ENCODE measurements at places on chromosomes 13 and 19. TPM values are rescaled to one million over a fixed set of nuclear protein-coding genes. Genes with fewer than 3 reads are reported as not detected.

Gene SIAH3
- total RNA-seq: 1.2 TPM

- H3K27me3 ChIP-seq: no peaks in the 10 kb centered on the region
- DNase-seq: no peak
- H3K4me3 ChIP-seq: no peak overlapping the region
- peaks cover 6% of the 10 kb centered on the region for H3K4me1 ChIP-seq
- H3K36me3 ChIP-seq: no peaks in the 10 kb centered on the region
These were observed 27.8 kb downstream of the ARID3A start for GRCh38 chr19:953445-954271.

- no peak overlapping the region for H3K27ac ChIP-seq
- no peaks in the 10 kb centered on the region for H3K36me3 ChIP-seq
These were observed 226.3 kb downstream of the FGF9 start for GRCh38 chr13:21897161-21897560.

Gene NLRP11
- 0.34 TPM for total RNA-seq

Gene RFPL4A
- total RNA-seq: not detected

DNA sequence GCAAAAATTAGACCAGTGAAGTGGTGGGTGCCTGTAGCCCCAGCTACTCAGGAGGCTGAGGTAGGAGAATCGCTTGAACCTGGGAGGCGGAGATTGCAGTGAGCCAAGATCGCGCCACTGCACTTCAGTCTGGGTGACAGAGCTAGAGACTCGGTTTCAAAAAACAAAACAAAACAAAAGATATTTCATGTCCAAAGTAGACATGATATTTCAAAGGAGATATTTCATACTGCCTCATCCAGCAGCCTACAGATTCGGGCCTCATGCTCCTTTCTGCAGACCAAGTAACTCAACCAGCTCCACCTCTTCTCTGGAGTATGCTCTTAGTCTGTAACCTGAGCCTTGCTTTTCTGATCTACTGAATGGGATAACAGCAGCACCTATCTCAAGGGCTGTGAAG is 15.0 kb downstream of the ZC3H4 start:
- H3K4me3 ChIP-seq: no peak overlapping the region
- peaks cover 38% of the 10 kb centered on the region for H3K4me1 ChIP-seq
- H3K36me3 ChIP-seq: no peaks in the 10 kb centered on the region
- DNase-seq: no peak
- no peaks in the 10 kb centered on the region for H3K27me3 ChIP-seq
- H3K27ac ChIP-seq: peak overlapping the region; percentile 28

GRCh38 chr13:94129490-94129894 is 350.0 kb downstream of the DCT start:
- H3K4me3 ChIP-seq: no peak overlapping the region
- DNase-seq: no peak
- no peaks in the 10 kb centered on the region for H3K36me3 ChIP-seq

Gene VAV1
- total RNA-seq: not detected

DNA sequence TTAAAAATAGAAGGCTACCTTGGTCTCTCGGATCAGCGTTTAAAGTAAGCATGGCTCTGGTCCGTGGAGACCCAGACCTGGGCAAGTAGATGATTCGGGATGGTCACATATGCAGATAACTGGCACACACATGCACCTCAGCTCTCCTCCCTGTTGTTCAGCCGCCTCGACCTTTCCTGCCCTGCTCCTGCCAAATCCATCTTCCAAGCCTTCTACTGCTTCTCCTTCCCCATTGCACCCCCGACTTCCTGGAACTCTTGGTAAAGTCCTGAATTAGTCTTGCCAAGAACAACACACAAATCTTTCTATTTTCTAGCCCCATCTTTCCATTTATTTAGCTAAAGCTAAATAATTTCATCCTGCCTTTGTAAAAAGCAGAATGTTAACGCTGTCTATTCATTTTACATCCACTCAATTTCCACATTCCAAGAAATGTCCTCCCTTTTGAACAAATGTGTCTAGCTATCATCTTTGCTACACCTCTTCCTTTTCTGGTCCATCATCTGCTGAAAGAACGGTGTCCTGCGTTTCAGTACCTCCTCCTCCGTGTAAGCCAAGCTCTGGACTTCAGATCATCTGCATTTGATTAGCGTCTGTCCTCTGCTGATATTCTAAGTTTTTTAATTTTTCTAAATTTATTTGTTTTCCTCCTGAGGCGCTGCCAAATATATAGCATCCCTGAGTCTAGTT is 92.5 kb downstream of the ZIC5 start:
- peaks cover 2% of the 10 kb centered on the region for H3K27me3 ChIP-seq
- H3K36me3 ChIP-seq: no peaks in the 10 kb centered on the region
- H3K4me3 ChIP-seq: no peak overlapping the region
- no peaks in the 10 kb centered on the region for H3K4me1 ChIP-seq

GRCh38 chr19:17576758-17577456 is 21.5 kb downstream of the COLGALT1 start:
- no peak overlapping the region for H3K4me3 ChIP-seq
- H3K4me1 ChIP-seq: peaks cover 6% of the 10 kb centered on the region
- no peaks in the 10 kb centered on the region for H3K36me3 ChIP-seq
- peak; percentile 72 for DNase-seq
- peaks cover 5% of the 10 kb centered on the region for H3K27me3 ChIP-seq

GRCh38 chr13:100300708-100301107 is 211.8 kb downstream of the PCCA start:
- peak; percentile 26 for DNase-seq
- H3K27me3 ChIP-seq: peaks cover 4% of the 10 kb centered on the region
- H3K36me3 ChIP-seq: no peaks in the 10 kb centered on the region
- H3K4me1 ChIP-seq: peaks cover 52% of the 10 kb centered on the region
- peak overlapping the region; percentile 75 for H3K27ac ChIP-seq

- no peak overlapping the region for H3K4me3 ChIP-seq
- DNase-seq: no peak
- H3K27me3 ChIP-seq: no peaks in the 10 kb centered on the region
- H3K27ac ChIP-seq: no peak overlapping the region
- H3K36me3 ChIP-seq: peaks cover 22% of the 10 kb centered on the region
These were observed 11.9 kb downstream of the TMEM255B start for GRCh38 chr13:113770937-113771336.

Gene EID2B
- 7.6 TPM for total RNA-seq

Gene C5AR1
- 1.4 TPM for total RNA-seq

GRCh38 chr19:34182125-34182524 is 9.8 kb downstream of the LSM14A start:
- DNase-seq: no peak
- H3K36me3 ChIP-seq: no peaks in the 10 kb centered on the region
- no peaks in the 10 kb centered on the region for H3K27me3 ChIP-seq
- H3K4me1 ChIP-seq: peaks cover 27% of the 10 kb centered on the region

DNA sequence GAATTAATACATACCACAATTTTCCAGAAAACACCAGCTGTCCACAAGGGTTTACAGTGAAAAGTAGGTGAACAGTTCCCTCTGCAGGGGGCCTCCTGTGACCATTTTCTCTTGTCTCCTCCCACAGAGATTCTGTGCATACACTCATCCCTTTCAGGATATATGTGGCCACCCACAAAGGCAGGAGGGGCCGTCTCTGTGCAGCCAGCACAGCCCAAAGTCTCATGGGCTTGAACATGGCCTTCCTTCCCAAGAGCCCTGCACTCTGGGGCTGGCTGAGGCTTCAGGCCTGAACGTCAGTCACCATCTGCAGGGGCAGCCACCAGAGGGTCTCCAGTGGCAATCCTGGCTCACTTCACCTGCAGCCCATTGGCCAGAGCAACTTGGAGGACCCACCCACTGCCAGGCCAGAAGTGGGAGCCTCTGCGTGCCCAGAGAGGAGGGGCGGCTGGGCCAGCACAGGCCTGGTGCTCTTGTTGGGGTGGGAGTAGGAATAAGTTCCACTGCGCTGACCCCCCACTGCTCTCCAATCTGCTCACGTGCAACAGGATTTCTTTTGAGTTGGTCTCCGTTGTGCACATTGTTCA is 25.1 kb downstream of the TMEM161A start:
- H3K27ac ChIP-seq: peak overlapping the region; percentile 15
- peaks cover 11% of the 10 kb centered on the region for H3K27me3 ChIP-seq
- DNase-seq: peak; percentile 56
- H3K4me1 ChIP-seq: peaks cover 11% of the 10 kb centered on the region
- H3K36me3 ChIP-seq: no peaks in the 10 kb centered on the region
- peak overlapping the region; percentile 30 for H3K4me3 ChIP-seq

DNA sequence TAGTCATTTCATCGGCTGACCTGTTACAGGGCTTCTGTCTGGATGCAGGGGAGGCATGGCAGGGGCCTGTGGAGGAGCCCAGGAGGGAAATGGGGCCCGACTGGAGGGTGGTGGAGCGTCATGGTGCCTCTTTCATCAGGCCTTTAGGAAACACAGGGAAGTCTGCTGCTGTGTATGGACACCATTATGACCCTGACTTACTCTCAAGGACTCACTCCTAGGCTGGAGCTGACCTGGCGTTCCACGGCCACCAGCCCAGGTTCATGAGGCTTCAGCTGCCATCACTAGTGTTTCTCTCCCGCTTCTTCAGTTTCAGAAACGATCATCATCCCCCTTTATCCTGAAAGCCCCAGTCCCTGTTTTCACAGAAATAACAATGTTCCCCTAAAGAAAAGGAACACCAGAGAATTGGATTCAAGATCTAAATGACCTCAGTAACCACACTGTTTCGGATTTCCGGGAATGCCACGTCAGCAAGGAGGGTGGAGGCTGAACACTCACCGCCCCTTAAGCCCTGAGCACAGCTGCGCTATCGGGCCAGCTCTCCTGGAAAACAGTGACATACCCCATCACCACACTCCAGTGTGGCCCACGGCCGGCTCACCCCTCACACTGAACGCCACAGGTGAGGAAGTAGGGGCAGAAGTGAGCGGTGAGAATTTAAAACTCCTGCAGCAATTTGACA is 67.6 kb downstream of the SOX1 start:
- H3K36me3 ChIP-seq: no peaks in the 10 kb centered on the region
- H3K27me3 ChIP-seq: peaks cover 2% of the 10 kb centered on the region
- H3K4me3 ChIP-seq: no peak overlapping the region
- H3K4me1 ChIP-seq: no peaks in the 10 kb centered on the region
- H3K27ac ChIP-seq: no peak overlapping the region

DNA sequence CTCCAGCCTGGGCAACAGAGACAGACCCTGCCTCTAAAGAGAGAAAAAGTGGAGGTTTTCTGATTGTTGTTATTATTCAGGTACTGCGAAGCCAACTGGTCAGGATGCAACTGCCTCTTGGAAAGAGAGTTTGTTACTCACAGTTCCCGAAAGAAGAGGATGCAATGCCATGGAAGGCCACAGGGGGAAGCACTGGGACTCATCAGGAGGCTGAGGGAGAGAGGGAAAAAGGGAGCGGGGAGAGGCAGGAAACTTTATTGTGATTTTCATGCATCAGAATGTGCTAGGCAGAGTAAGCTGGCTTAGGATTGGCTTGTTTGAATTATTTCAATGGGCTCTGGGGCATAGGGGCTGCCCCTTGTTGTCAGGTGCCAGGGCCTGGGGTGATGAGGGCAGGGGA is 27.6 kb downstream of the MYO9B start:
- no peak overlapping the region for H3K4me3 ChIP-seq
- H3K27ac ChIP-seq: no peak overlapping the region
- H3K27me3 ChIP-seq: peaks cover 4% of the 10 kb centered on the region
- H3K36me3 ChIP-seq: peaks cover 10% of the 10 kb centered on the region
- peaks cover 2% of the 10 kb centered on the region for H3K4me1 ChIP-seq

DNA sequence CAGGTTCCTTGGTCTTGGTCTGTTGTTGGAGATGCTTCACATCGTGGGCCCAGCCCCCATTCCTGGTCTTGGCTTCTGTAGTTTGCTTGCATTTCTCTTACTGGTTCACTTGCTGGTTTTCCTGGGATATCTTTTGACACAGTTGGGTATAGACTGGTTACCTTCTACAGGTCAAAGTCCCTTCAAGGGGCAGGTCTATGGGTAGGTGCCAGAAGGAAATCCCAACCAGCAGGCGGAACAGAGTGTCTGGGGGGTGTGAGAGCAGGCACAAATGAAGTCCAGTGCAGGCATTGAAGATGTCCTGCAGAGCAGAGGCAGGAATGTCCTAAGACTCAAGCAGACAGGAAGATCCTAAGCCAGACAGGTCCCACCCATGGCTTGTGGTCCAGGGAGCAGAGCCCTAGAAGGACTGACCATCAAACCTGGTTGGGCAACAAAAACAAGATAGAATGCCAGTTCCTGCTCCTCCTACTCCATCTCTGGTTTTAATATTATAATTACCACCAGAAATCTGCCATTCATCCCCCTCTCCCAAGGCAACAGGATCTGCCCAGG is 17.7 kb upstream of the WASF3 start:
- H3K36me3 ChIP-seq: no peaks in the 10 kb centered on the region
- peaks cover 8% of the 10 kb centered on the region for H3K27me3 ChIP-seq
- H3K4me1 ChIP-seq: peaks cover 7% of the 10 kb centered on the region
- no peak overlapping the region for H3K4me3 ChIP-seq

GRCh38 chr19:30367006-30367405 is 5.2 kb upstream of the ZNF536 start:
- no peak overlapping the region for H3K4me3 ChIP-seq
- no peak overlapping the region for H3K27ac ChIP-seq
- H3K4me1 ChIP-seq: peaks cover 16% of the 10 kb centered on the region
- H3K27me3 ChIP-seq: peaks cover 4% of the 10 kb centered on the region
- DNase-seq: no peak
- no peaks in the 10 kb centered on the region for H3K36me3 ChIP-seq

DNA sequence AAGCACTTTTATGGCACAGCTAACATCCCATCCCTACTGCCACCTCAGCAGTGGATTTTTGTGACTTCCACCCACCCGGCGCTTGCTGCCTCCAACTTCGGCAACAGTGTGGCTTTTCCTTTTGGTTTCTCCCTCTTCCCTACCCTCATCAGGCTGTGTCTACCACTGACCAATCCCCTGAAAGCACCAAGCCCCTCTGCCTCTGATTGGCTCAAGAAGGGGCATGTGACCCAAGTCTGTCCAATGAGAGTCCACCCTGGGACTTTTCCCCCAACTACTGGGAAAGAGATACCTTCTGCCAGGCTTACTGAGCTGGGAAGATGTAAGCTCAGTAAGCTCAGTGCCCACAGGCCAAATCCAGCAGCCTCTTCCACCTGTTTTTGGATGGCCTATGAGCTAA is 5.8 kb downstream of the SMIM7 start:
- H3K4me1 ChIP-seq: peaks cover 9% of the 10 kb centered on the region
- no peak for DNase-seq
- H3K36me3 ChIP-seq: peaks cover 6% of the 10 kb centered on the region
- peaks cover 6% of the 10 kb centered on the region for H3K27me3 ChIP-seq
- no peak overlapping the region for H3K27ac ChIP-seq

DNA sequence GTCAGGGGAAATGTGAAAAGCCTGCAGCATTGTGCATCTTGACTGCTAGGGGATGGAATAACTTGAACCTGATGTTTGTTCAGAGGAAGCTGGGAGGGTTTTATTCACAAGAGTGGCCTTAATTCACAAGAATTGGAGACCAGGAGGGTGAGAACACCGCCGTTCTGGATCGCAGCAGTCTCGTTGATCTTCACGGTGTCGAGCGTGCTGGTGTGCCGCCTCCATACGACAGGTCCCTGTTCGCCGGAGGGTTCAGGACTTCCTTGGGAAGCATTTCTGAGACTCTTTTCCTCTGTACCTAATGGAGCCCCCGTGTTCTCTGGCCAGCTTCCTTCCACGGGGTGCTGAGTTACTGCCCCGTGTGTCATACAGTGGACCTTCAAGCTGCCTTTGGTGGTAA is 66.9 kb downstream of the ARHGEF7 start:
- peaks cover 4% of the 10 kb centered on the region for H3K36me3 ChIP-seq
- DNase-seq: no peak
- peaks cover 86% of the 10 kb centered on the region for H3K4me1 ChIP-seq
- H3K27ac ChIP-seq: peak overlapping the region; percentile 10

Gene IZUMO4
- total RNA-seq: 10.6 TPM

GRCh38 chr13:109700176-109700575 is 86.2 kb downstream of the IRS2 start:
- H3K27me3 ChIP-seq: peaks cover 3% of the 10 kb centered on the region
- peak; percentile 51 for DNase-seq
- peak overlapping the region; percentile 14 for H3K27ac ChIP-seq
- H3K36me3 ChIP-seq: peaks cover 6% of the 10 kb centered on the region
- peaks cover 21% of the 10 kb centered on the region for H3K4me1 ChIP-seq

GRCh38 chr19:47247308-47247990 is 8.9 kb upstream of the CCDC9 start:
- H3K27ac ChIP-seq: peak overlapping the region; percentile 23
- peaks cover 16% of the 10 kb centered on the region for H3K27me3 ChIP-seq
- H3K36me3 ChIP-seq: peaks cover 4% of the 10 kb centered on the region
- peak overlapping the region; percentile 43 for H3K4me3 ChIP-seq

All from glutamatergic neuron (in vitro differentiated cells).